ENCODE measurements at places on chromosomes 16 and 17.

DNA sequence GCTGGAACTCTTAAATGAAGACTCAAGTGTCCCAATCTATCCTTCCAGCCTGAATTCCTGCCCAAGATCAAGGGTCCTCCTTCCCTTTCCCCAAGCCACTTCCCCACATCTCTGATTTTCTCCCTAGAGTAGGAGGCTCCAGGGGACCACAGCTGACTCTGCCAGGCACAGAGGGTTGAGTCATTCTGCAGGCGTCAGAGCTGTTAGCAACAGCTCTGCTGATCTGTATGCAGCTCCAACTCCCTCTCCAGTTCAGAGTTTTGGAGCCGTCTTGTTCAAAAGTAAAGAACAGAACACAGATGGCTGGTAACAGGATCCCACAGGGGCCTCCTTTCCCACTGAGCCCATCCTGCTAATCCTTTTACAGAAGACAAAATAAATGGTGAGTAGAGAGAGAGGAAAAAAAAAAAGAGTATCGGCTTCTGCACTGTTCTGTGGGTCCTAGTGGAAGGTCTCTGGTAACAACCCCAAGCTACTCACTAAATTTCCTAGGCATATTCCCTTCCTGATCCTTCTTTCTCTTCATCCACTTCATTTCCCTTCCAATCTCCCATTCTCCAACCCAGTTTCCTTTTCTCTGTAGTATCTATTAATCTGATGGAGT lies 13.4 kb upstream of the TAOK1 start:
- peak; percentile 59 for DNase-seq

- DNase-seq, result peak; percentile 74
These were observed 2.0 kb upstream of the YPEL2 start for GRCh38 chr17:59329176-59330052.

DNA sequence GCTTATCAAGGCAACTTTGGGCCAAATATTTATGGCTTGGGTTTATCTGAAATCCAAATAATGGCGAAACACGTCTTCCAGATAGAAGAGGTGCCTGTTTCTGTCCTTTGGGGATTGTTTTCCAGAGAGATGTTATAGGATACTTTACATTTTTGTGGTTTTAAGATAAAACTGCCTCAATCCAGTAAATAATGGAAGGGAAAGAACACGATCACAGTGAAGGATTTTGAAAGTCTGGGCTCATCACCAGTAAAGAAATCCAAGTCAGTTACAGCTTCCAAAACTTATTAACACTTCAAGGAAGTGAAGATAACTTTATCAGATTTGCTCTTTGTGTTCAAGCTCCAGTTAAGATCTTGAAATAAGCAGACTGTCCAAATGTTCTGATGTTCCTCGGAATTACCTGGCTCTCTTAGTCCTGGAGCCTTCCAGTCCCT lies 30.1 kb downstream of the DNAH2 start:
- DNase-seq, result no peak

GRCh38 chr17:29874931-29875596 lies 55.0 kb downstream of the SSH2 start:
- no peak for DNase-seq

- peak; percentile 79 for DNase-seq
These were observed 426.7 kb upstream of the MAF start for GRCh38 chr16:80027007-80027965.

- no peak for DNase-seq
These were observed 9.8 kb upstream of the MED9 start for GRCh38 chr17:17467016-17467415.

- no peak for DNase-seq
These were observed 22.5 kb upstream of the CACNG1 start for GRCh38 chr17:67021743-67022450.

GRCh38 chr16:66925322-66925840 lies at the start of gene RRAD:
Gene RRAD, minus strand, starts transcription at chr16:66925535. Its CDS starts 356 bp downstream, at chr16:66925179.
- no peak for DNase-seq

DNA sequence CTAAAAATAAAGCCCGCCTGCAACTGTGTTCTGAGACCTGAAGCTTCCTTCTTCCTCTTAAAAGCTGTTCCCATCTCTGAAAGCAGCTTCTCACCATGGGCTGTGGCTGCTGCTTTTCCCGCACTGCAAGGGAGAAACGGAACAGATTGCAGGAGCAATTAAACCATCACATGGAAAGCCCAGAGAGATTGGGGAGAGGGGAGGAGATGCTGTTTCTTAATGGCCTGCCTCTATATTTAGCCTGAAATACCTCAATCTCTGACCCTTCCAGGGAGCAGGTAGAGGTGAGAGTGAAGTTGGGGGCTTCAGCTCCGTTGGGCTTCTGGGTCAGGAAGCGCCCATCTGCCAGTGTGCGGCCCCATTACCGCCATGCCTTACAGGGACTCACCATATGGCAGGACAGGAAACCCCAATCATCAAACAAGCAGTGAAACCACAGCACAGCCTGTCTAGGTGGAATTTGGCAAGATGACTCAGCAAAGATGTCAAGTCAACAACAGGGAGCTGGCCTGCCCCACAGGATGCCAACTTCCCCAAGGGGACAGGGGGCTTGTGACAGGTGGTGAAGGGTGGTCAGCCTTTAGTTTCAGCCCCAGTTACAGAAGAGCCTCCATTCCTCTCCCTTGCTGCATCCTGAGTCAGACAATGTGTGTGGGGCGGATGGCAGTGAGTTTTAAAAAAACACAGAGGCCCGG lies 286.6 kb upstream of the CCL2 start:
- no peak for DNase-seq

GRCh38 chr16:46850619-46851555 lies 19.9 kb upstream of the C16orf87 start:
- no peak for DNase-seq

GRCh38 chr17:57954397-57955182 lies 622 bp downstream of the CUEDC1 start:
- DNase-seq, result peak; percentile 85

DNA sequence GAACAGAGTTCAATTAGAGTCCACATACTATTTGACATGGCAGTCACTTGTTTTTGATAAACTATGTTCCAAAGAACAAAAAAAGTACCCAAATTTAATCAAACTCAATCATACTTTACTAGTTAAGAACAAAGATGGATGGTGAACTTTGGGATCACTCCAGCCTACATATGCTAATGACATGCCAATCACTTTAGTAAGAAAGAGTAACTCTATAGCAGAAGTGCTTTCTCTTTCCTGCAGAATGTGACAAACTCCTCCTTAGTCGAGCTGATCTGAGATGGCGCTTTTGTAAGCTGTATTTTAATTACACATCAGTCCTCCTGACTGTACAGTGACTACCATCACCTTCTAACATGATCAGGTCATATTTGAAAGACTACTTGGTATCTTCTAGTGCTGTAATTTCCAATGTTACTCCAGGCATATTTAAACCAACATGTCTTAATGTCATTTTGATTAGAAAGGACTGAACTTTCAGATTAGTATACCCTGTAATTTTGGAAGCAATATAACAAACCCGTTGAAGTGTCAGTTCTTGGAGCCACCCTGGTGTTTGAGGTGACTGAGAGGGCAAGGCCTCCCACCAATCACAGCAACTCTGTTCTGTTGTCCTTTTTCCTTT lies 4.1 kb downstream of the NETO2 start:
- DNase-seq, result no peak

GRCh38 chr17:37701496-37701898 lies 43.4 kb downstream of the HNF1B start:
- no peak for DNase-seq

- peak; percentile 66 for DNase-seq
These were observed 28.8 kb downstream of the ZCCHC14 start for GRCh38 chr16:87463722-87464690.

GRCh38 chr16:4743226-4743878 lies 9.0 kb downstream of the DNAAF8 start:
- no peak for DNase-seq

- no peak for DNase-seq
These were observed 230.6 kb downstream of the IRF8 start for GRCh38 chr16:86129541-86129940.

DNA sequence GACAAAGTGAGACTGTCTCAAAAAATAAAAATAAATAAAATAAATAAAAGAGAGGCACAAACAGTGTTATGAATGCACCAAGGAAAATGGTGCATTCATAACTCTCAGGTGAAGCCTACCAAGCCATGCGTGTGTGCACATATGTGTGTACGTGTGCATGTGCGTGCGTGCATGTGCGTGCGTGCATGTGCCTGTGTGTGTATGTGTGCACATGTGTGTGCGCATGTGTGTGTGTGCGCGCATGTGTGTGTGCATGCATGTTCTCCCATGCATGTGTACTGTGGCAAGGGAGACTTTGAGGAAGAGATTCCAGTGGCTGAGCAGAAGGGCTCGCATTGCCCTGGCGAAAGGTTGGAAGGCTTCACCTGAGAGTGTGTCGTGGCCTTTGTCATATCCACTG lies 4.7 kb downstream of the SPN start:
- no peak for DNase-seq

DNA sequence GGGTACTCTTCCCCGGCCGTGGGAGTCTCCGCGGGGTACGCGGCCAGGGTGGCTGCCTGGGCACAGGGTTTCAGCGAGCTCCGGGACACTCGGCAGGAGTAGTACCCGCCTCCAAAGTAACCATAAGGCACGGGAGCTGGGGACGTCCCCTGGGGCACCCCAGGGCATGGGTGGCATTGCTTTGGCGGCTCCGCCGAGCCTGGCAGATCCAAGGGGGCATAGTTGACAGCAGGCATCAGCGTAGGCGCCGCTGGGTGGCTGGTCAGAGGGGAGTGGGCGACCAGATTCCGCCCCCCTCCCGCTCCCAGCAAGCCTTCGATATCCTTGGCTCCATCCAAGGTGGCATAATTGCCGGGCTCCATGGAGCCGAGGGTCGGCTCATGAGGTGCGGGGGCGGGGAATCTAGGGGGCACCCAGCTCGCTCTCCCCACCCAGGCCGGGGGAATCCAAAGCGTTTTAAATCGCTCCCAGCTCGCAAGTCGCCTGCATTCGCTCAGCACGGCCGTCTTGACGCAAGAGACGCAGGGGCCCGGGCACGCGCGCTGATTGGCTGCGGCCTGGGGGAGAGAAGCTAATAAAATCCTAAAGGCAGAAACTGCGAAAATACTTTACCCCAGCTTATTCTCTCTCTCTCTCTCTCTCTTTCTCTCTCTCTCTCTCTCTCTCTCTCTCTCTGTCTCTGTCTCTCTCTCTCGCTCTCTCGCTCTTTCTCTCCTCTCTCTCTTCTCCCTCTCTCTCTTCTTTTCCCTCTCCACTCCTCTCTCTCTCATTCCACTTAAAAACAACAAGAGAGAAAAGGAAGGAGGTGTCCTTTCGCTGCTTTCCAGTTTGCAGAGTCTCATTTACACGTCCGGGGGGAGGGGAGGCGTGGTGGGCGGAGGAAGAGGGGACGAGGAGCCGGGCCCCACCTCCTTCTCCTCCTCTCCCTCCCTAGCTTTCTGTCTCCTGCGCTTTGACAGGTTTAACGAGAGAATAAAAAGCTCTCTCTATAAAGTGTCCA lies at the start of gene HOXB13:
TSS of gene HOXB13 (minus strand) at position 519 of the 1,000 bp plus-strand sequence. CDS start at position 362, 157 bp downstream.
- no peak for DNase-seq

DNA sequence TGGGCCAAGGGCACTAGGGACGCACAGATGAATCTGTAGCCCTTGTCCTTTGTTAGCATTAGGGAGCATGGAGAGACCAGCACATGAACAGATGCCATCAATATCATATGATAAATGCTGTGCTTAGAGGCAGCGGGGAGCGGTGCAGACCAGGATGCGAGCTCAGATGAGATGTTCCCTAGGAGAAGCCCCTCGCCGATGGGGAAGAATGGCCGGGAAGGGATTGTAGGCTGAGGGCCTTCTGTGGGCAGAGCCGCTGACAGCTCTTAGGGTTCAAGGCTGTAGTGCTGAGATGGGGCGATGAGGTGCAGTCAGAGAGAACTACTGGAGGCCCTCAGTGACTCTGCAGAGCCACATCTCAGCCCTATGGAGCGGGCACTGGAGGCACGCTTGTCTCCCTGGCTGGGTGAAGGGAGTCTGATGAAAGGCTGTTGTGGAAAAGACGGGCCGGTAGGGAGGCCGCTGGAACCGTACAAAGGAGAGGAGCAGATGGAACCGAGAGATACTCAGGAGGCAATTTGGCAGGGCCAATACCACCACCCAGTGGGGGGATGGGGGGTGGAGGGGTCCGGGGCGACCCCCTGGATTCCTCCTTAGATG lies 66.3 kb upstream of the ENDOV start:
- DNase-seq, result no peak

DNA sequence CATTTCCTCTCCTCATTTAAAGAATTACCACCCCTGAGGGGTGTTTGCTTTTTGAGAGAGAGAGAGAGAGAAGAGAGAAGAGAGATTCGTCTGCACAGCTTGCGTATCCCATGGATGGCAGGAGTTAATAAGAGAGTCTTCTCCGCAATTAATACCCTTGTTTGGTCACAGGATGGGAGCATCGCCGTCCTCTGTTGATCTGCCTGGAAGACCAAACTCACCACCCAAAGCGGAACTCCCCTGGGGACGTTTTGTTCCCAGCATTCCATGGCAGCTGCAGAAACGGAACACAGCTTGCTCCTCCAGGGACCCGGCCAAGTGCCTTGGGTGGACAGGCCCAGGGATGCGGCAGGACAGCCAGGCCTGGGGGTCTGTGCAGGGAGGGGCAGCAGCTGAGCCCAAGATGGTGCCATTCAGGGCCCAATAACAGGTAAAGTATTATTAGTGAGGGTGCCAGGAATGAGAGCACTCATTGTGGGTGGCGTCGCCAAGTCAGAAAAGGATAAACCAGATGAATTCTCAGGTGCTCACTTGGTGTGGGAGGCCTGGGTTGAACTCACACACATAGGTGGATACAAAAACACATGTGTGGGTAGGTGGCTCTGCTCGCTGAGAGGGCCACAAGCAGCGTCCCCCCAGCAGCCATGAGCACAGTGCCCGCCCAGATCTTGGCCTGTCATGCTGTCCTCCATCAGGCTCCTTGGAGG lies 83.1 kb downstream of the NT5M start:
- DNase-seq, result no peak

DNA sequence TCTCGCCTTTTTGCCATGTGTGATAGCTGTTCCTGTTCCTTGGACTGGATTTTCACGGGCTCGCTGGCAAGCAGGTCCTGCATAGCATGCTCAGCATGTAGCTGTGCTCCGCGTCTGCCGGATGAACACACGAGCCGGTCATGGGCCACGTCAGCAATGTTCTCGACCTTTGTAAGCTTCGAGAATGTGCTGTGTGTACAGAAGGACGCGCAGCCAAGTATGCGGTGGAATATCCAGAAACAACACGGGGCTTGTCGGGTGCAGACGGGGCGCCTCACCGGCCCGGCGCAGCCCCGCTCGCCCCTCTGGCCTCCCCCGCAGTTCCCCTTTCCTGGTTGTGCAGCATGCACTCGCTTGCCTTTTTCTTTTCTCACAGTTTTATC lies 42.2 kb downstream of the RPTOR start:
- no peak for DNase-seq

DNA sequence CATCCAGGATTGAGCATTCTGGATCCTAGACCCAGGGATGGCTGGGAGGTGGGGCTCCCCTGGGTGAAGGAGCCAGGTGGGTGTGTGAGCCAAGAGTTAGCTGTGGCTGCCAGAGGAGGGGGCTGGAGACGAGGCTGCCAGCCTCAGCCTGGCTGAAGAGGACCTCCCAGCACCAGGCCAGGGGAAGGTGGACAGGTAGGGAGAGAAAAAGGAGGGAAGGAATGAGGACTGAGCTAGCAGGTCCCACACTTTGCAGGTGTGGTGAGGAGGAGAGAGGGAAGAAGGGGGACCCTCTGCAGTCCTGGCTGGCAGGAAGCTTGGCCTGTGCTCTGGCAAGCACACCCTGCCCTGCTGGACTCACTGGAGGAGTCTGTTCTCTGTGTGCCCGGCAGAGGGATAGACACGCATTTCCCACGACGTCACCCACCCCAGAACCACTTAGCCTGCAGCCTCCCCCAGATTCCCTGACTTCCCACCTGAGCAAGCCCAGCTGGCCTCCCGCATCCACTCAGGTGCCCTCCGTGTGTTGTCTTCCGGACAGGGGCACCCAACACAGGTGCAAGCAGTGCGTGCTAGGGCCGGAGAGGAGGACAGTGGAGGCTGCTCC lies 42.0 kb downstream of the SOCS3 start:
- DNase-seq, result no peak

All from right atrium auricular region (tissue), 2 donors.